ENCODE measurements at places on chromosomes 6 and 20.

GRCh38 chr20:34016736-34017135, 23.0 kb downstream of the RALY start:
- no peak for DNase-seq

DNA sequence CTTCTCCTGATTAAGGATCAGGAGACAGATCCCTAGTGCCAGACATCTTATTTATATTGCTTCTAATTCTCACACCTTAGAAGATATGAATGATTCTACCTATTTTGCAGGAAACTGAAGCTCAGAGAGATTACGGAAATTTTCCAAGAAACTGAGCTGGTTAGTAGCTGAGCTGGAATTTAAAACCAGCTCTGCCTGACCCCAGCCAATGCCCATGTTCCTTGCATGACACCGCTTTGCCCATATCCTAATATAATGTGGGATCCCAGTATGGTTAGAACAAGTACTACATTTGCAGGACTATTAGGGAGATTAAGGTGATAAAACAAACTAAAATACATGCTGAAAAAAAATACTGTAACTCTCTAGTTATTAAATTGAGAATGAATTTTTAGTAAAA, 1.9 kb downstream of the TMEM30A start:
- DNase-seq, result no peak

DNA sequence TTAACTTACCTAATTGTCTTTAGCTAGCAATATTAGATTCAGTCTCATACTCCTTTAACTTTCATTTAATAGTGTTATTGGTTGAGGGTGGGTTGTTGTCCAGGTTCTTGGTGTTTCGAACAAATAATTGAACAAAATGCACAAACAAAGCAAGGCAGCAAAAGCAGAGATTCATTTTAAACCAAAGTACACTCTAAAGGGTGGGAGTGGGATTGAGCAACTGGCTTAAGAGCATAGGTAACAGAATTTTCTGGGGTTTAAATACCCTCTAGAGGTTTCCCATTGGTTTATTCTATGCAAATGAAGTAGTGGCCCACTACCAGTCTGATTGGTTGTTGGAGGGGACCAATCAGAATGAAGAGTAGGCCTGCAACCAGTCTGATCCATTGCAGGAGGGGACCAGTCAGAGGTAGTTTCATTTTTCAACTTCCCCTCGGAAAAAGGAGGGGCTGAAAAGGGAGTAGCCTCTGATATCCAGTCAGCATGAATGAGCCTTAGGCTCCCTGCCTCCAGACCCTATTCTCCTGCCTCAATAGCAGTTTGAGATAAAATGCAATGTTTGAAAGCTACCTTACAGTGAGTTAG, 26.3 kb upstream of the RAB23 start:
- DNase-seq, result no peak

- DNase-seq, result peak; percentile 52
These were observed 14.7 kb upstream of the CHD6 start for GRCh38 chr20:41632896-41633295.

DNA sequence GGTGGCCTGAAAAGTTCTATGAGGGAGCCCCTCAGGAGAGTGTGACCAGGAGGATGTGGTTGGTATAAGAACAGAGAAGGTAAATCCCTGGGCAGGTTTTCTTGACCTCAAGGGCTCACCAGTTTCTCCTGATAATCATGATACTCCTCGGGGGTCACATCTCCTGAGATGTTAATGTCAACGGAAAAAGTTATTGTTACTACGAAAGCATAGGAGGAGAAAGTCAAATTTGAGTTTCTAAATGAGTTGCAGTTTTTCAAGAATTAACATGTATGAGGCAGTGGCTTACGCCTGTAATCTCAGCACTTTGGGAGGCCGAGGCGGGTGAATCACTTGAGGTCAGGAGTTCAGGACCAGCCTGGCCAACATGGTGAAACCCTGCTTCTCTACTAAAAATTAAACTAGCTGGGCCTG, 23.4 kb downstream of the MGME1 start:
- no peak for DNase-seq

GRCh38 chr6:961407-961960, 268.5 kb upstream of the EXOC2 start:
- DNase-seq, result no peak

DNA sequence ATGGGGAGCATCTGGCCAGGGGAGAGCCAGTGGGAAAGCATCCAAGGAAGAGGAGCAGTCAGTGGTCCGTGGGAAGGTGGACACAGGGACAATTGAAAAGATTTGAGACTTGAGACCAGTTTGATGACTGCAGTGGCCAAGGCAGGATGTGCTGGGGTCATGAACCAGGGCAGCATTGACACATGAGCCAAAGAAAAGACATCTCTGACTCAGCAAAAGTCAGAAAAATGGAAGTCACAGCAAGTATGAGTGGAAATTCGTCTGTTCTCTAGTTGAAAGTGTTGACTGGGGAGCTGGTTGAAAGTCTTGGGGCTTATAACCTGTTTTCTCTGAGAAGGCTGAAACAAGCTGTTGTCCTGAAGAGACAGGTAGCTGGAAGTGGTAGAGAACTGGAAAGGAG, 31.3 kb downstream of the RAB22A start:
- peak; percentile 59 for DNase-seq

DNA sequence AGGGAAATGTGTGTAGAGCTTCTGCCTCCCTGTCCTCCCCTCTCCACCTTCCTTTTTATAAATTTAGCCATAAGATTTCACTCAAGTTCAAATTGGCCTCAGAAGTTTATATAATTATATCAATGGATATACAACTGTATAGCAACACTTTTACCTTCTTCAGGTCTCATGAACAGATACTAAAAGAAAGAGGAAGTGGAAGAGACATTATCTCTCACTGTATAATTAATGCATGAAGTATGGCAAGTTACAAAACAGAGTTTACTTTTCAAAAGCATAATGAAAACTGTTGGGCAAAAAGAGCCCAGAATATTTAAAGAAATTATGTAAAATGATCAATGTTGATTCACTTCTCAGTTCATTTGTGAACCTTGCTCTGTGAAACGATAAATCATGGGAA, 99.7 kb downstream of the PDE7B start:
- no peak for DNase-seq

DNA sequence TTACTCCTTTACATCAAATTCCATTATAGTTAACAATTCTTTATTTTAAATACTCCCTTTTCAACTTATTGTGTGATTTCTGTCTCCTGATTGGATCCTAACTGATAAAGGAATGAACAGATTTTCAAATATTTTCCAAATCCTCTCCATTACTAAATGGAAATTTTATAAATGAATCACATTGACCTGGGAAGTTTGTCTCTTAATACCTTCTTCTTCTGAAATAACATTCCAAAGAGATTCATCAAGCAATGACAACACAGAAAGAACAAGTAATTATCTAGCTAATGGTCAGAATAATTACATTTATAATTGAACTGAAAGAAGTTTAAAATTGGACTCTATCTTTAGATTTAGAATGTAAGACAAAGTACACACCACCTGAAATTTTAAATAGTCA, 515.4 kb upstream of the PTCHD4 start:
- DNase-seq, result no peak

GRCh38 chr6:107704347-107705013, 119.6 kb downstream of the SCML4 start:
- DNase-seq, result no peak

DNA sequence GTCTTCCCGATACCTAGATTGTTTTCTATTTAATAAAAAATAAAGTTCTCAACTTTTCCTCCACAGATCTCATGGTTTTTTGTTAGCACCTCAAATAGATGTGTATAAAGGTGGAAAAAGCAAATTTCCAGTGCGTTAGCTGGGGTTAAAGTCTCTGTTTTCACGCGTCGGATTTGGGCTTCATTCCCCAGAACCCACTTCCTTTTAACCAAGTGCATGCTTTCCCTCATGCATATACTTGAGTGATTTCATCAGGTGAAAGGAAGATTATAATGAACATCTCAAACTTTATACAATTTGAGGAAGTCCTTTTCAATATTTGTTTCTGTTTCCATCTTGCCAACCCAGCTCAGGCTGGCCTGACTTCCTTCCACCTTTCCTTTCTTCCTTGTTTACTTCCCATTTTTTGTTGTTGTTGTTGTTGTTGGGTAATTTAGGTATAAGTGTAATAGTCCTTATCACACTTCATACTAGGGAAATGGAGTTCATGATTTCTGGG, 43.9 kb upstream of the GGTLC1 start:
- DNase-seq, result no peak

DNA sequence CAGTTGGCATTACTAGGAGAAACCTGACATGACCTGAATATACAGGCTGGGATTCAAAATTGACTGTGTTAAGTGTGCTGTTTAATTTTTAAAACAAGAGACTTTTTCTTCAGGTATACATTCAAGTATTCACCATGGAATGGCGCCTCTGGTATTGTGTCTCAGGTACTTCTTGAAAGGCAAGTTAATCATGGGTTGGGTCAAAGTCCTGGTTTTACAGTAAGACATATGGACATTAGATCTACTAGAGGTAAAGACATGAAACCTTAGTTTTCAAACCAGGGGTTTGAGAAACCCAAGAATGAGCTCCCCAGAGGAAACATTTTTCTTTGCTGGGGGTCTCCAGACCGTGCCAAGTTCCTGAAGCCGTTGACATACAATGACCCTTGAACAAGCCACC, 232.4 kb downstream of the SAMD5 start:
- DNase-seq, result no peak

DNA sequence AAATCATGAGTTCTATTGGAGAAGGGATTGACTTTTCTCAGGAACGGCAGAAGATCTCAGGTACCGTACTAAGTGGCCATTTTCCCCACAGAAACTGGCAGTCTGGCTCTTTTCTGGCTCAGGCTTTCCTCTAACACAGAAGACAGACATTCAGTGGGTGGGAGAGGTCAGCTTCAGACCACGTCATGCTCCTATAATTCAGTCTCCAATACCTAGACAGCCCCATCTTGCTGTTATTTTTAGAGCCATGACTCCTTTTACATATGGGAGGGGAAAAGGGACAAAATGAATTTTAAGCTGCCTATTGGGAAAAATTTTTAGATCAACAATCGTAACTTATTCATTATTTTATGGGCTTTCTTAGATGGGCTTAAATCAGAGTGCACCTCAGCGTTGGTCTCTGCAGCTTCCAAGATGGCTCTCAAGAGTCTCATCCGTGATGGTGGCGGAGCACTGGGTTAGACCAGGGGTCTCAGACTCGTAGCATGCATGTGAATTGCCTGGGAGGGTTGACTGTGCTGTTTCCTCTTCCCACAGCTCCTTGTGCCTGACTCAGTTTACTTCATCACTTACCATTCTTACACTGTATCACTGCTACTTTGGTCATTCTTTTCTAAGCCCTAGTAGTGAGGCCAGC, 86.9 kb downstream of the TCP11 start:
- DNase-seq, result no peak

DNA sequence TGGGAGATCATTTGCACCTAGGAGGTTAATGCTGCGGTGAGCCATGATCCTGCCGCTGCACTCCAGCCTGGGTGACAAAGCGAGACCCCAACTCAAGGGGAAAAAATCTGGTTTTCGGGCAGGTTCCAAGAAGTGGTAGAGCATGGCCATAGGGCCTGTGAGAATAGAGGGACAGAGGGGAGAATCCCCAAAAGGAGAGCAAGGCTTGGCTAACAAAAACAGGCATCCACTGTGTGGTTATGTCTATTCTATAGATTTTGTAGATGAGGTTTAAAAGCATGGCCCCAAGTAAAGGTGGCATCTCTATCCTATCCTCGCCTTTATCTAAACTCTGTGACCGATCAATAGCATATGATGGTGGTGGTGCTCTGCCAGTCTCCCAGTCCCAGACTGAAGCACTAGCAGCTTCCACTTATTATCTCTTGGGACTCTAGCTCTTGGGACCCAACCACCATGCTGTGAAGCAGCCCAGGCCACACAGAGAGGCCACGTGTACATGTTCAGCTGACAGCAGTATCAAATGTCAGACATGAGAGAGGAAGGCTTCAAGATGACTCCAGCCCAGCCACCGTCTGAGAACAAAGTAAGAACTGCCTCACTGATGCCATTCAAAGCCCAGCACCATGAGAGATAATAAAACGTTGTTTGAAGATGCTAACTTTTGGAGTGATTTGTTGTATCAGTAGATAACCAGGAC, 27.7 kb downstream of the EIF2S2 start:
- no peak for DNase-seq

- no peak for DNase-seq
These were observed 226.0 kb upstream of the TSHZ2 start for GRCh38 chr20:52746190-52746589.

DNA sequence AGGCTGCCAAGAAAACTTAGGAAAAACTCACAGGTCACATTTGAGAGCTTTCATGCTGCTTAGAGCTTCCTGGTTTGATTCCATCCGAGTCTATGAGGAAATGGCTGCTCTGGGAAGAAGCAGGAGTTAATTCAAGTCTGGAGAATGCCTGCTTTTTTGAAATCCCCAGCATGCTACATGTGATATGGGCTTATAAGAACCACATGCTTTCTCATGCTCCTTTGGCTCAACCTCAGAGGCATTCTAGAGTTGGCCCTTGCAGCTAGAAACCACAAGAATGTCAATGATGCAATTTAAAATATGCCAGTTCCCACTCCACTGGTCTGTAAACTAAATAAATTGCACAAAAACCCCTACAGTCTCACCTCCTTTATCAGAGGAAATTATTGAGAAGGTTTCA, 142.9 kb upstream of the OLIG3 start:
- peak; percentile 86 for DNase-seq

GRCh38 chr6:132623106-132623845, 799 bp downstream of the TAAR2 start:
- DNase-seq, result no peak

DNA sequence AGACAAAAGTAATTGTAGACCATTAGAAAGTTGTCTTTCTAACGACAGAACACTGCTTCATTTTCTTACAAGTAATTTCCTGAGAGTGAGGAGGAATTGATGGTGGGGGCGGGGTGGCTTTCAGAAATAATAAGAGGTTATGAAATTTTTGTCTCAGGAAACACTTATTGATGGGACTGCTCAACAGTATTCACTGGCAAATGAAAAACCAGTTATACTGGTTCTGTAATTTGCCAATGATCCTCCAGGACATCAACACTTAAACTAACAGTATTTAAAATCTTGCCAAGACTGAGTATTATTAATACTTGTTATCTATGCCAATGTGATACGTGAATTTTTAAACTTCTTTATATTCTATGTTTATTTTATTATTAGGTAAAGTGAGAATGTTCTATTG, 41.8 kb upstream of the FUT9 start:
- no peak for DNase-seq

- no peak for DNase-seq
These were observed 2.4 kb downstream of the CABLES2 start for GRCh38 chr20:62404761-62405107.

DNA sequence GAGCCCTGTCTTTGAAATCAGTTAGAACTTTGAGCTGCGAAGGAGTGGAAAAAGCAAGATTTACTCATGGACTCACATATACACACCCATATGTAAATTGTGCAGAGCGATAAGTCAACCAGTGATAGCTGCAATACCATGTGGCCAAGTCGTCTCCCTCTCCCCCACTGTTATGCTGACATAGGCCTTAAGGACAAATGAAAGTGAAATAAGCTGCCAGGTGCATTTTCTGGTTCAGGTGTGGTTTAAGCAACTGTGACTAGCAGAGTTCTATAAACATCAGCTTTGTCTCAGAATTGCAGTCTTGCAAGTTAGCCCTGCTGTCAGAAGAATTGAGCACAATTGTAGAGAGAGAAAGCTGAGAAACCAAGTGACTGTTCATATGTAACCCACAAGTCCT, 9.6 kb downstream of the FAM83B start:
- no peak for DNase-seq

Measured in RCC 7860 (cell line).